ENCODE measurements at places on chromosomes 4 and X.

DNA sequence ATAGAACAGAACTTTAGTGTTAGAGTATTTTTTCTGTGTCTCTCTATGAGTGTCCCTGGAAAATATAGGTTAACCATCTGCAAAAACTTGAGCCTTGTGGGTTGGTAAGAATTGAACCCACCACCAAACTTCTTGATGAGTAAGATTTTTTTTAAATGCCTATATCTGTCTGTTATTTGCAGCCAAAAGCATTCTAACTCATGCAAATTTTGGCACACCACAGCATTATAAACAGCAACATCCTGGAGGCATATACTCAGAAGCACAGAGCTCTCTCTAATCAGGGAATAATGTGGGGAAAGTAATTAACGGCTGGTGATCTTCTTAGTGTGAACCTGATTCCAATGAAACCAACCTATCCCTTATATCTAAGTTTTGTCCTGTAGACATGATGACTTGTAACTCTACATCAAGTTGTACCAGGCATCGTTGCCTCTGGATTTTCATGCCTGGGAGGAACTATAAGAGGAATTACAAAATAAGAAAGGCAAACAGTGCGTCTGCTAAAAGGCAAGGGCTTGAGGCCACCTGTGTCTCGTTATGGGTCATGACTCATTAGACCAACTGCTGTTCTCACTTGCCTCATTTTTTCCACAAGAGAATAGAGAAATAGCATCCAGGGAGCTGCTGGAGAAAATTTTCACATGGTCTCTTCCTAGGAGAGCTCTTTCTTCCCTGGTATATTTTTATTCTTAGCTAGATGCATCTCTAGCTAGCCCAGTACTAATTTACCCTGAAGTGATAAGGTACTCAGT lies 202.4 kb downstream of the CHIC2 start:
- no peak for DNase-seq

- DNase-seq: no peak
Observed at GRCh38 chr4:186666750-186667149, 56.9 kb downstream of the FAT1 start.

DNA sequence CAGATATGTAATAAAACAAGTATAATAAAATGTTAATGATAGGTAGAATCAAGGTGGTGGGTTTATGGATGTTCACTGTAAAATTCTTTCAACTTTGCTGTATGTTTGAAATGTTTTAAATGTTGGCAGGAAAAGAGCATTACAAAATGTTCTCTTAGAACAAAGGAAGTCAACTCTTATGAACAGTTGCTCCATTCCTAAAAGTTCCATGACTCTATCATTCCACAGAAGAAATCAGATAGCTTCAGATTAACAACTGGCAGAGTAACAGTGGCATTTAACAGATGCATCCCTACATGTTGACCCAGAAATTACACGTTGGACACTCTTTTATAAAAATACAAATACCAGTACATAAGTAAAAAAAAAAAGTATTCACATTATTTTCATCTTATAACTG lies 2023.7 kb downstream of the ARAP2 start:
- DNase-seq: no peak

DNA sequence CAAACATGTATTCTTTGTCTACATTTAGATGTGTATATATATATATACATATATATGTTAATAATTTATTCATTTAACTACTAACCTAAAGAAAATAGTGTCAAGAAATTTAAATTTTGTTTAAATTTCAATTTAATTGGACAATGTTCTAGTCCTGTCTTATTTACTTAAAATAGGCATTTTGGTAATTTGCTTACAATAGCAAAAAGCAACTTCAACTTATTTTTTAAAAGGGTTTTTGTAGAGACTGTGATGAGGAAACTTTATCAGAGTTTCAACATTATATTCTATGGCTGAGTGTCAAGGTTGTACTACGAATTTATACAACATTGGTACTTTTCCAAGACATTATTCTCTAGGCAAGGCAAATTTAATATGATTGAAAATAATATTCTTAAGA lies 212.0 kb upstream of the ARSJ start:
- DNase-seq: no peak

DNA sequence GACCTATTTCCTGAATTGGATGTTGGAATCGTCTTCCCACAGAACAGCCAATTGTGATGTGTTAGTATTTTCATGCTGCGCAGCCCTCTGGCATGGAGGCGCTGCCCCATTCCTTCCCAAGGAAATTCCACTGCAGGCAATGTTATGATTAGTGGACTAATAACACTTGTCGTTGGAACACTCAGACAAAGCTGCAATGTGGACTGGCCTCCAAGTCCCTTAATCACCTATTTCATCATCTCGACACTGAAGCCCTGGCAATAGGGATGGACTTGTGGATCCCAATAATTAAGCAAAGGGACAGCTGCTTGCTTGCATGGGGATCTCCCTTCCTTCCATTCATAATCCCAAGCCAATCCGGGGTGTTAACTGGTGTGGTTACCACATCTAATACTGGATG lies 78.8 kb upstream of the PLAC1 start:
- DNase-seq: no peak
